ENCODE measurements at places on chromosomes 12 and 14.

DNA sequence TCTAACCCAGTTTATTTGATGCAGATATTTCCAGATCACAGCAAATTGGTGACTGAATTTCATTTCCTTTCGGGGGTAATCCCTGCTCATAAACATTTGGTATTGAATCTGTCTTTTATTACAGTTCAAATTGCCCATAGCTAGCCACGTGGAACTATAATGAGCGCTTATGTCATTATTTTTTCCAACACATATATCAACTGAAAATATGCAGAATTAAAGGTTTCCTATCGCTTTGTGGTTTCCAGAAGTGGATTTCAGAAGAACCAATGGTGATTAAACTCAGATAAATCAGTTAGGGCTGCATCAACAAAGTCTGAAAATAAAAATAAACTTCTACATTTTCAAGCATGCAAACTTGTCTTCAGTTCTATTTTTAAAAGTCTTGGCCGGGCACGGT, 111.9 kb downstream of the PIK3C2G start:
- DNase-seq, result no peak

DNA sequence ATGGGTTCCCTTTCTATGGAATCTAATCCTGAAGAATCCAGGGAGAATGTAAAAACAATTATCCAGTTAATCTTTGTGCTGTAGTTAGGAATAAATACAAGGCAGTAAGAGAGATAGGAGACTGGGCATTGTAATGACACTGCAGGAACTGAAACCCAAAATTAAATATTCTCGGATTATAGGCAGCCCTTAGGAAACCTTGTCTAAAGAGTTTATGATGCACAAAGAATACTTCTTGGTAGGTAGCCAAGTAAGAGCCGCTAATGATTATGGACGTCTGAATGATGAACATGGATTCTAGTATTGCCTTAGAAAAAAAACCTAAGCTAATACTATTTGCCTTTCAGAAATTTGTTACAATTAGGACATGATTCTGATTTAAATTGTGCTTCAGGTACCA, 165.4 kb upstream of the LRIG3 start:
- DNase-seq, result no peak

- no peak for DNase-seq
These were observed 125.7 kb upstream of the KRAS start for GRCh38 chr12:25376407-25376806.

- DNase-seq, result no peak
These were observed 32.6 kb downstream of the MLXIP start for GRCh38 chr12:122111089-122111641.

GRCh38 chr12:12020762-12021161, 50.0 kb upstream of the BCL2L14 start:
- no peak for DNase-seq

DNA sequence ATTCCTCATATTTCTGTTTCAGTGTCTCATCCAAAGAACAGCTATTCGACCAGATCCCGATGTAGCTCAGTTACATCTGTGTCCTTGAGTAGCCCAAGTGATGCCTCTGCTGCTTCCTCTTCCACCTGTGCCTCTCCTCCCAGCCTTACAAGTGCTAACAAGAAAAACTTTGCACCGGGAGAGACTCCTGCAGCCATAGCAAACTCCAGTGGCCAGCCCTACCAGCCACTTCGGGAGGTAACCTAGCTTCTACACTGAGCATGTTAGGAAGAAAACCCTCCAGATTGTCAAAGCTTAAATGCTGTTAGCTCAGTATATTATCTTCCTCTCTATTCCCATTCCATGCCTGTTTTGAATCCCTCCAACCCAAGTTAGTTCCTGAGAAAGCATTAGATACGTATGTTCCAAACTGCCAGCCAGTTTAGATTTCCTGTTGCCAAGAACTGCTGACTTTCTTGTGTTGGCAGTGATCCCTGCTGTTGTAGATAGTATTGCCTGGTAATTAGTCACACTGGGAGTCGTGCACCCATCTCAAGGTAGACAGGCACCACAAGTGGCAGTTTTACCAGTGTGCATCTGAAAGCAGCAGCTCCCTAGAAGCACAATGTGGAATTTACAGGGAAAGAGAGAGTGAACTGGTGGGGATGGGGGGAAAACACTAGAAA, 14.0 kb upstream of the KCNH3 start:
- DNase-seq, result no peak

DNA sequence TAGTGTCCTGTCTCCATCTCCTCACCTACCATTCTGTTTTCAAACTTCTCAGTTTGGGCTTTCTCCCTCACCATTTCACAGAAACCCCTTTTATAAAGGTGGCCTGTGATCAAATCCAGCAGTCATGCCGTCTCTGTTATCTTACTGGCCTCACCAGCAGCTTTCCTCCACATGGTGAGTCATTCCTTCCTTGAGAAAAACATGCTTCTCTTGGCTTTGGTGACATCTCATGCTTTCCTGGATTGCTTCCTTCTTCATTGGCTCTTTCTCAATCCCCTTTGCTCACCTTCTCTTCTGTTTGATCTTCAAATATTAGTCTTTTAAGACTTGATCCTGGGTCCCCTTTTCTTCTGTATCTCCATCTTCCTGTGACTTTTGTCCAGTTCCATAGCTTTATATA, 164.9 kb downstream of the ANO4 start:
- DNase-seq, result no peak

DNA sequence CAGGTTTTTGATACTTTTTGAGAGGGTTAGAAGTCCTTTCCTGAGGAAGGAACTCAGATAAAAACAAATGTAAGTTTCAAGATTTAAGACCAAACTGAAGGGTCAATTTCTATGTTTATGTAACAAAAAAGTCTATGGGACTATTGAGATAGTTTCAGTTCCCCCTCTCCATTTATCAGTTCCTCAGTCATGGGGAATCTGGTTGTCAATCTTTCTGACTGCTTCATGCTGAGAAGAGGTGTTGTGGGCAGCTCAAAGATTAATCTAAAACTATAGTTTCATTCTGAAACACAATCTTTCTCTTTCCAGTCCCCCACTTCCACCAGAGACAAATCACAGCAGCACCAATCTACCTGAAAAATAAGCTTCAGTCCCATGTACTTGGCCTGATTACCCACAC, 93.7 kb downstream of the KCNMB4 start:
- DNase-seq, result no peak

GRCh38 chr14:59964251-59965007, 44.5 kb downstream of the LRRC9 start:
- DNase-seq, result no peak

DNA sequence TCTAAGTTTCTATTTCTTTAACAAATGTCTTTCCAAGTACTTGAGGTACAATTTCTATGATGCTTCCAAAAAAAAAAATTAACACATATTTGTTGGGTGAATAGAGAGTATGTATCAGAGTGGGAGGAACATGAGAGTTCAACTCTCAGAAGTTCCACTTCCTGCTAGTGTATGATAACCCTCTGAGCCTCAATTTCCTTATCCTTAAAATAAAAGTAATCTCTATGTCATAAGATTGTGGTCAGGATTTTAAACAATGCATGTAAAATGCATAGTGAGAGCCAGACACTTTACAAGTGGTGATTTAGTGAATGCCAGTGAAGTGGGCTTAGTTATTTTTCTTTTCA, 270.3 kb upstream of the AMIGO2 start:
- no peak for DNase-seq

DNA sequence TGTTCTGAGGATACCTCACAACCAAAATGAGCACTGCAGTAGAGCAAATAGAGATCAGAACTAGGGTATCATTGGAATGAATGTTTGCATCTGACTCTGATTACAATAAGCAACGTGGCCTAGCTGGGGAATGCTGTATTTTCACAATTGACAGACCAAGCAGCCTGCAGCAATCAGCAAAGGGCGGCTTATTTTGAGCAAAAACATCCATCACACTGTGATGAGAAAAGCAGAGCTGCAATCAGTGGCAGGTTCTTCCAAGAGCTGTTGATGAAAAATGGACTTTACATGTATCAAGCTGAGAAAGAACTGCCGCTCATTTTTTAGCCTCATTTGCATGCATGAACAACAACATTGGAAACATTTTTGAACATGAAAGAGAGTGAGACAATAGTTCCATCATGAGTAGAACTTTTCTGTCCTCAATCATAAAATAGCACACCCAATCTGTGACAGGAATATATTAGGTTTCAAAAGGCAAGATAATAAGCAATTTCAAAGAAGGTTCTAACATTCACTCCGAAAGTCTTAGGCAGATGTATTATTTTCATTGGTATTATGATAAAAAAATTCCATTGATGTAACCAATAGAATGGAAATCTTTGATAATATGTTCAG, 249.7 kb upstream of the FBXO33 start:
- no peak for DNase-seq
